ENCODE measurements at places on chromosomes 6 and 20.
A peak's percentile ranks its signal among the peaks of the same experiment; 100 is the strongest.

GRCh38 chr20:19944772-19945459 lies 72.2 kb upstream of the NAA20 start:
- peaks cover 17% of the 10 kb centered on the region for H3K36me3 ChIP-seq
- H3K4me1 ChIP-seq, result peaks cover 10% of the 10 kb centered on the region
- peak; percentile 72 for DNase-seq
- no peaks in the 10 kb centered on the region for H3K27me3 ChIP-seq
- peak overlapping the region; percentile 33 for H3K27ac ChIP-seq

DNA sequence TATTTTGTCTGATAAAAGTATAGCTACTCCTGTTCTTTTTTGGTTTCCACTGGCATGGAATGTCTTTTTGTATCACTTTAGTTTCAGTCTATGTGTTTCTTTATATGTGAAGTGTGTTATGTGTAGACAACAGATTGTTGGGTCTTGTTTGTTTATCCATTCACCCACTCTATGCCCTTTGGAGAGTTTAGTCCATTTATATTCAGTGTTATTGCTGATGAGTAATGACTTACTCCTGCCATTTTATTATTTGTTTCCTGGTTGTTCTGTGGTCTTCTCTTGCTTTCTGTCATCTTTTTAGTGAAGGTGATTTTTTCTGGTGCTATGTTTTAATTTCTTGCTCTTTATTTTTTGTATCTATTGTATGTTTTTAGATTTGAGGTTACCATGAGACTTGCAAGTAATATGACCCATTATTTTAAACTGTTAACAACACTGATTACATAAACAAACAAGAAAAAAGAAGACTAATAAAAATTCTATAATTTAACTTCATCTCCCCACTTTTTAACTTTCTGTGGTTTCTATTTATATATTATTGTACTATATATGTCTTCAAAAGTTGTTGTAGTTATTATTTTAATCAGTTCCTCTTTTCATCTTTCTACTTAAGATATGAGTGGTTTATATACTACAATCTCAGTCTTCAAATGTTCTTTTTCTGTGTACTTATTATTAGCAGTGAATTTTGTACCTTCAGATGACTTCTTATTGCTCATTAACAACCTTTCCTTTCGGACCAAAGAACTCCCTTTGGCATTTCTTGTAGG lies 323.4 kb downstream of the BTBD9 start:
- H3K4me3 ChIP-seq, result no peak overlapping the region
- H3K27me3 ChIP-seq, result no peaks in the 10 kb centered on the region
- peaks cover 2% of the 10 kb centered on the region for H3K4me1 ChIP-seq
- H3K36me3 ChIP-seq, result peaks cover 3% of the 10 kb centered on the region
- no peak overlapping the region for H3K27ac ChIP-seq

GRCh38 chr20:32969356-32970114 lies 34.7 kb downstream of the SUN5 start:
- no peaks in the 10 kb centered on the region for H3K36me3 ChIP-seq
- peaks cover 4% of the 10 kb centered on the region for H3K4me1 ChIP-seq
- H3K4me3 ChIP-seq, result no peak overlapping the region
- no peak for DNase-seq
- no peak overlapping the region for H3K27ac ChIP-seq

GRCh38 chr6:3758842-3759144 lies 7.3 kb upstream of the PXDC1 start:
- H3K4me1 ChIP-seq, result peaks cover 2% of the 10 kb centered on the region
- DNase-seq, result no peak
- no peaks in the 10 kb centered on the region for H3K36me3 ChIP-seq

DNA sequence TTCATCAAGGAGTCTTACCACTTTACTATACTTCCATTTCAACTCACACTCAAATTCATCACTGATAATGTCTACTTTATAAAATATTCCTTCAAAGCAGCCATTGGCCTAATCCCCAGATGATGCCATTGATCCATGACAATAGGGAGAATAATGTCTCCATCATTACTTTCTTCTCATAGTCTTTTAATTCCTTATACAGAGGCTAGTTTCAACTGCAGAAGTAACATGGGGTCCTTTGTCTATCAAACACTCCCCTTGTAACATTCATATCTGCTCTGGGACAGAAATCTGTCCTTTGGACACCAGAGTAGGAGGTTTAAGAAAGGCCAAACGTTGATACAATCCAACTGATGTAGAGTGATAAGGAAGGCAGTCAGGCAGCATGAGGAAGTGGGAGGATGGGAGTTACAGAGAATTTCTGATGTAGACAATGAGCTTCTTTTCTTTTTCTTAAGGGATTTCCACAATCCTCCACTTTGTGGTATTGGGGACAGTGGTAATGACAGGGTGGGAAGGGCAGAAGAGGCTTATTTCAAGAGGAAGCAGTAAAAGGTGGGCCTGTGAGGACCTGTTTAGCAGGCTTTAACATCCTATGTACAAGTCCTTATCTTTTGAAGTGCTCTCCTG lies 18.9 kb upstream of the HLA-DOA start:
- peaks cover 5% of the 10 kb centered on the region for H3K27me3 ChIP-seq
- no peak for DNase-seq
- H3K36me3 ChIP-seq, result no peaks in the 10 kb centered on the region
- H3K4me1 ChIP-seq, result no peaks in the 10 kb centered on the region

DNA sequence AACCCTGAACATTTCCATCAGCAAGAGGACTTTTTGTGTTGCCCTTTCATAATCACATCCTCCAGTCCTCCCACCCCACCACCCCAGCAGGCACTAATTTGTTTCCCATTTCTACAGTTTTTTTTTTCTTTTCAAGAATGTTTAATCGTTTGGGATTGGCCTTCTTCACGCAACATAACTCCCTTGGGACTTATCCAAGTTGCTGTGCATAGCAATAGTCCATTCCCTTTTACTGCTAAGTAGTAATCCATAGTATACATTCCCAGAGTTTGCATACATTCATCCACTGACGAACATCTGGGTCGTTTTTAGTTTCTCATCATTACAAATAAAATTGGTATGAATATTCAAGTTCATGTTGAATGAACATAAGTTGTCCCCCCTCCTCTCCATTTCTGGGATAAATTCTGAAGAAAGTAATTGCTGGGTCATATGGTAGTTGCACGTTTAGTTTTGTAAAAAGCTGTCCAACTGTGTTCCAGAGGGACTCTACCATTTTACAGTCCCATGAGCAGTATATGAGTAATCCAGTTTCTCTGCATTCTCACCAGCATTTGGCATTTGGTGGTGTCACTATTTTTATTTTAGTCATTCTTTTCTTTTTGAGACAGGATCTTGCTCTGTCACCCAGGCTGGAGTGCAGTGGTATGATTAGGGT lies 90.8 kb downstream of the DOK5 start:
- H3K36me3 ChIP-seq, result no peaks in the 10 kb centered on the region
- no peaks in the 10 kb centered on the region for H3K4me1 ChIP-seq
- H3K27me3 ChIP-seq, result no peaks in the 10 kb centered on the region
- H3K27ac ChIP-seq, result no peak overlapping the region
- no peak overlapping the region for H3K4me3 ChIP-seq
- no peak for DNase-seq

GRCh38 chr6:165652766-165653165 lies 10.3 kb downstream of the PDE10A start:
- peaks cover 10% of the 10 kb centered on the region for H3K4me1 ChIP-seq
- H3K4me3 ChIP-seq, result no peak overlapping the region
- no peak overlapping the region for H3K27ac ChIP-seq
- DNase-seq, result no peak

DNA sequence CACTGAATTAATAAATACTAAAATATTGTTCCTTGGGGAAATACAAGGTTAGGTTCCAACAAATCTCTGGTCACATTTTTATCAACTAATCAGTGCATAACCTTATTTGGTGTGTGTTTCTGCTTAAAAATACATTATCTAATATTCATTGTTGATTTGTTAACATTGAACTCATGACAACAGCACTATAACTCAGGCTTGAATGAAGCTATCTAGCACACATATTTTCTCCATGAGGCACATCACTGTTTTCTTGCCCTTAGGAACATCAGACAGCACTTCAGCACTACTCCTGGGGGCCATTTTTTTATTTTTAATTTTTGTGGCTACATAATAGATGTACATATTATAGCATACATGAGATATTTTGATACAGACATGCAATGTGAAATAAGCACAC lies 277.2 kb upstream of the NT5E start:
- H3K27me3 ChIP-seq, result peaks cover 4% of the 10 kb centered on the region
- no peaks in the 10 kb centered on the region for H3K4me1 ChIP-seq
- no peaks in the 10 kb centered on the region for H3K36me3 ChIP-seq
- DNase-seq, result no peak
- no peak overlapping the region for H3K4me3 ChIP-seq
- H3K27ac ChIP-seq, result no peak overlapping the region

DNA sequence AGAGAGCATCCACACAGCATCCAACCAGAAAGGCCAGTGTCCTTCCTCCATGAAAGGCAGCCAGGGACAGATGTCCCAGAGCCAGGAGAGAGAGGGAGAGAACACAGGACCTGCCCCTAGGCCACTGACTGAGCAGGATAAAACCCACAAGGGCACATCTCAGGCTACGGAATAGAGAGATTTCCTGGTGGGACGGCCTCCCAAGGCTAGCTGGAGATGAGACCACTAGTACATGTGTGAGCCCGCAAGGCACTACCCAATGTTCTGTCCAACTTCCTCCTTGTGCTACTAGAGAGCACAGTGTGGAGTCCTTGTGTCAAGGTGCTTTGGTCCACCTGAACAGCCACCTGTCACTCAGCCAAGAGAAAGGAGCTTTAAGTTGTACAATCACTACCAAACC lies 44.2 kb downstream of the PLCG1 start:
- no peak overlapping the region for H3K4me3 ChIP-seq
- no peaks in the 10 kb centered on the region for H3K27me3 ChIP-seq
- no peak overlapping the region for H3K27ac ChIP-seq
- no peak for DNase-seq

GRCh38 chr6:170099387-170099786 lies 191.5 kb downstream of the DLL1 start:
- H3K4me3 ChIP-seq, result no peak overlapping the region
- H3K36me3 ChIP-seq, result no peaks in the 10 kb centered on the region
- no peaks in the 10 kb centered on the region for H3K27me3 ChIP-seq
- H3K27ac ChIP-seq, result no peak overlapping the region
- no peak for DNase-seq

- no peaks in the 10 kb centered on the region for H3K36me3 ChIP-seq
- H3K27ac ChIP-seq, result no peak overlapping the region
- DNase-seq, result no peak
Observed at GRCh38 chr6:135185483-135185882, 4.4 kb downstream of the MYB start.

GRCh38 chr6:88493717-88494116 lies 327.6 kb upstream of the CNR1 start:
- no peak for DNase-seq
- H3K27ac ChIP-seq, result no peak overlapping the region
- no peaks in the 10 kb centered on the region for H3K4me1 ChIP-seq

GRCh38 chr6:159953091-159953601 lies 15.7 kb upstream of the IGF2R start:
- no peaks in the 10 kb centered on the region for H3K36me3 ChIP-seq
- H3K27ac ChIP-seq, result no peak overlapping the region
- H3K4me3 ChIP-seq, result no peak overlapping the region
- H3K4me1 ChIP-seq, result peaks cover 10% of the 10 kb centered on the region
- H3K27me3 ChIP-seq, result no peaks in the 10 kb centered on the region

DNA sequence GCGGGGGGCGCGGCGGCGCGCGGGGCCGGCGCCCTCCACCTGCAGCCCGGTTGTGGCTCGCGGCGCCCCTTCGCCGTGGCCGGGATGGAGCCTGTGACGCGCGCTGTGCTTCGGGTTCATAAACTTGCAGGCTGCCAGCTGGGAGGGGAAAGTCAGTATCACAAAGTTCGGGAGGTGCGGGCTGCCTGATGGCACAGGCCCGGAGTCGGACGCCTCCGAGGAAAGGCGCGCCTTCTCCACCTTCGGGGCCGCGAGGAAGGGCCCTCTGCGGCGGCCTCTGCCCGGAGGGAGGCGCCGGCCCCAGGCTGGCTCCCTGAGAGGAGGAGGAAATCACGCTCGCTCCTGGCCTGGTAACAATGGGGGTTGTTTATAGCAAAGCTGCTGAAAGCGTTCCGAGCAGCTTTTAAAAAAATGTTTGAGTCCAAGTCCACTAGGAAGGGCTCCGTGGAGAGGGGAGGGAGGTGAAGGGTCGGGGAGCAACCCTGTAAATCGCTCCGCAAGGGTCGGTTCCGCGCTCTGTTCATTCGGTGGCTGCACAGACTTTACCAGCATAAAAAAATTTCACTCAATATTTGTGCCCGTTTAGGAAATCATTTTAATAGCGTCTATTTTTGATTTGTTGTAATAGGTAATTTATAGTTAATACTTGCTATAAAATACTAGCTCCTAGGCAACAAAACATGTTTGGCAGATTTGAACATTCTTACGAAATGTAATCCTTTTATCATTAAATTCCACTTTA lies 1.0 kb downstream of the AFDN start:
- H3K4me3 ChIP-seq, result peak overlapping the region; percentile 93
- H3K4me1 ChIP-seq, result peaks cover 10% of the 10 kb centered on the region
- no peaks in the 10 kb centered on the region for H3K27me3 ChIP-seq
- H3K27ac ChIP-seq, result no peak overlapping the region

- DNase-seq, result no peak
- H3K27ac ChIP-seq, result no peak overlapping the region
- H3K27me3 ChIP-seq, result no peaks in the 10 kb centered on the region
- H3K4me1 ChIP-seq, result no peaks in the 10 kb centered on the region
Observed at GRCh38 chr6:42845327-42845694, 34.1 kb upstream of the RPL7L1 start.
